ENCODE measurements at places on chromosomes 1 and 21.

DNA sequence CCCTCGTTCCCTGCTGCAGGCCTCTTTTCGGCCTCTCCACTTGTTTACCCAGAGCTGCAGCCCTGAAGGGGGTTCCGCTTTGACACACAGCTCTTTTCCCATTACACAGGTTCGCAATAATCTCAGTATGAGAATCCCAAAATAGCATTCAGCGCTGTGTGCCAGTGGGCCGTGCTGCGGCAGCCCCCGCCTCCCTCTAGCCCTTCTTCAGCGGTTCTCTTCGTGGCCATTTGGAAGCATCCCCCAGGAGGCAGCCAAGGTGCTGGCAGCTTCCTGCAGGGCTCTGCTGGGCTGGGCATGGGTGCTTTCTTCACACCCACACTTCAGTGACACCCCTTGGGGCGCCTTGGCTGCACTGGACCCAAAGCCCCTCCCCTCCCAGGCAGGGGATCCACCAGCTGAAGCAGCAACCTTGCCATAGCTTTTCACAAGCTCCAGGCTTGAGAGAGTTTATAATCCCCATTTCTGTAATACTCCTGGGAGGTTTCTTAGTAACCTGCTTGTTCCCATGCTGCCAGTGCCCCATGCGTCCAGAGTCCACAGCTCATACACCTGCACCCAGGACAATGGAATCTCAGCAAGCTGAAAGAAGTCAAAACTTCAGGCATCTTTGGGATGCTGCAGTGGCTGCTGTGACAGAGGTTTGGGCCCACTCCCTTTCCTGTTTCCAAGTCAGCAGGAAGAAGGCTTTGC, 8.1 kb downstream of the NCF2 start:
- DNase-seq: no peak

- no peak for DNase-seq
These were observed 46.0 kb downstream of the USP24 start for GRCh38 chr1:55169126-55169525.

DNA sequence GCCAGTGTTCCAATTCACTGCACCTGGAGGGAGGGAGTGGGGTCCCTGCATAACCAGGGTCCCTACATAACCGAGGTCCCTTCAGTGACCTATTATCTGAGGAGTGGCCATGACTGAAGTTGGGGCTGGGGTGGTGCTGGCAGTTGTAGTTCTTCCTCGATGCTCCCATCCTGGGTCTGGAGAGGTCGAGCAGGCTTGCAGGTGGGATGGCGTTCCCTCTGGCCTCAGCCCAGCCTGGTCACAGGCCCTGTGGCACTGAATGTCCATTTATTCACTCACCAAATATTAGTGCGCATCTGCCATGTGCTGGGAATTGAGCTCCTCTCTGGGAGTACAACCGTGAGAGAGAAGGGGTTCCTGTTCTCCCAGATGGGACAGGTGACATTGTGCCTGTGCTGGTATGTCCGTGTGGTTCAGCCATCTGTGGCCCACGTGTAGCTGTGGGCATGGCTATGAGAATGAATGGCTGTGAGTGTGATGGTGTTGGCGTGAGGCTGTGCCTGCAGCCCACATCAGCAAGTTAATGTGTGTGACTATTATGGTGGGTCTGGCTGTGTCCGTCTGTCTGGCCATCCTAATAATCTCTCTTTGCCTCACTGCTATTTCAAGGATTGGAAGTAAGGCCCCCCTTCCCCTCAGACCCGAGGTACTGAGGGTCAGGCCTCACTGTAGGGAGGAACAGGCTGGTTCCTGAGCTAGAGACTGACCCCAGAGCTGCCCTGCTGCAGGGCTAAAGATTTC, 3.9 kb upstream of the SLC6A9 start:
- DNase-seq: no peak

DNA sequence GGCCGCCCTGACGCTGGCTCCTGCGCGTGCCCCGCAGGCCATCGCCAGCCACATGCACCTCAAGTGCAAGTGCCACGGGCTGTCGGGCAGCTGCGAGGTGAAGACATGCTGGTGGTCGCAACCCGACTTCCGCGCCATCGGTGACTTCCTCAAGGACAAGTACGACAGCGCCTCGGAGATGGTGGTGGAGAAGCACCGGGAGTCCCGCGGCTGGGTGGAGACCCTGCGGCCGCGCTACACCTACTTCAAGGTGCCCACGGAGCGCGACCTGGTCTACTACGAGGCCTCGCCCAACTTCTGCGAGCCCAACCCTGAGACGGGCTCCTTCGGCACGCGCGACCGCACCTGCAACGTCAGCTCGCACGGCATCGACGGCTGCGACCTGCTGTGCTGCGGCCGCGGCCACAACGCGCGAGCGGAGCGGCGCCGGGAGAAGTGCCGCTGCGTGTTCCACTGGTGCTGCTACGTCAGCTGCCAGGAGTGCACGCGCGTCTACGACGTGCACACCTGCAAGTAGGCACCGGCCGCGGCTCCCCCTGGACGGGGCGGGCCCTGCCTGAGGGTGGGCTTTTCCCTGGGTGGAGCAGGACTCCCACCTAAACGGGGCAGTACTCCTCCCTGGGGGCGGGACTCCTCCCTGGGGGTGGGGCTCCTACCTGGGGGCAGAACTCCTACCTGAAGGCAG, 23.4 kb upstream of the ARF1 start:
- no peak for DNase-seq

DNA sequence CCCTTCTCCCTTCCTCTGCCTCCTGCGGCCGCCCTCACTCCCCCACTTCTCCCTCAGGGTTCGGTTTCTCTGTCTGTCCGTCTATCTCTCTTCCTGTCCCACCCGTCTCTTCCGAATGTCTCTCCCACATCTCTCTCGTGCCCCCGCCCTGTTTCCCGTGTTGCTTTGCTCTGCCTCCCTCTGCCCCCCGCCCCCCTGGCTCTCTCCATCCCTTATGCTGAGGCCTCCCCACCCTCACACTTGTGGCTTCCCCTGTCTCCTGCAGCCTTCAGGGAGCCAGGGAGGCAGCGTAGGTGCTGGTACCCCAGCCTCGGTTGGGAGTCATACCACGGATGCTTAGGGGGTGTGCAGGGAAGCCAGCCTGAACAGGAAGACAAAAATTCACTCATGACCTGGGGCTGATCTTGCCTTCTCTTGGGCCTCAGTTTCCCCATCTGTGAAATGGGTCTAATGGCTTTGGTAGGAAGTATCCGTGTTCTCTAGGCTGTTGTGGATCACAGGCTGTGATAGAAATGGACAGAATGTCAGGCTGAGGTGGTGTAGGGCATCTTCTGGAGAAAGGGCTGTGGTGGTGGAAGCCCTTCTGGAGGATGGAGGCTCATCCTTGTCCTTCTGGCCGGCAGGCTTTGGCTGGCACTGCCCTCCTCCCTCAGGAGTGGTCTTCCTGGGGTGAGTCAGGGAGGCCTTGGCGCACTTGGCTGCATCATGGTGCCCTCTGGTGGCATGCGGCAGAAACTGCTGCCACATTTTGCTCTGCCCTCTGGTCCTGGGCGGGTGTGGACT, 55.5 kb downstream of the FOXO6 start:
- DNase-seq: peak; percentile 30

DNA sequence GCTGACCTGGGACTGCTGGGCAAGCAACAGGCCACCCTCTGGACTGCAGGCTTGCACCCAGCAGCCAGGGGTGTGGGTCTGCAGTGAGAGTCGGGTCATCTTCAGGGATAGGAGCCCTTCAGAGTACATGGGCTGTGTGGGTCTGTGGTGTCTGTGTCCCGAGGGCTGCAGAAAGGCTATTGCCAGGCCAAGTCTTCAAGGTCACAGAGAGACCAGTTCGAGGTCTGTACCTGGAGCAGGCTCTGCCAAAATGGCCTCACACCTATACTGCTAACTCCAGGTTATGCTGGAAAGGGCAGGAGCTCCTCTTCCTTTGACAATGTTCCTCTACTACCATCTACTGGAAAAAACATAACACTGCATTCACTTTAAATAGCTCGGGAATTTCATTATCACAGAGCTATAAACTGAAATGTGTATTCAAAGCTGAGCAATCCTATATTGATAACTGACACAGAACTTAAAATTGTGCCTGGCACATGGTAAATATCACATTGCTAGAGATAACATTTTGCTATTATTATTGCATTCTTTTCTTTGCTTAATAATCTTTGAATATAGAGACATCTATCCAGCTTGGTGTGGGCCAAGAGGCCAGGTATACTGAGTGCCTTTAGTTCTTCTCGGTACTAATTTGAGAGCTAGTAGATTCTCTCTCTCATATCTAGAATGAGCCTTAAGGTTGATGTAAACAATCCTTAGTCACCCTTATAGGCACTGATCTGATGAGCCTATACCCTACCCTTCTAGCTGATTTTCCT, 6.9 kb upstream of the DNAH14 start:
- no peak for DNase-seq

GRCh38 chr21:15221799-15222386, 157.1 kb upstream of the NRIP1 start:
- no peak for DNase-seq

DNA sequence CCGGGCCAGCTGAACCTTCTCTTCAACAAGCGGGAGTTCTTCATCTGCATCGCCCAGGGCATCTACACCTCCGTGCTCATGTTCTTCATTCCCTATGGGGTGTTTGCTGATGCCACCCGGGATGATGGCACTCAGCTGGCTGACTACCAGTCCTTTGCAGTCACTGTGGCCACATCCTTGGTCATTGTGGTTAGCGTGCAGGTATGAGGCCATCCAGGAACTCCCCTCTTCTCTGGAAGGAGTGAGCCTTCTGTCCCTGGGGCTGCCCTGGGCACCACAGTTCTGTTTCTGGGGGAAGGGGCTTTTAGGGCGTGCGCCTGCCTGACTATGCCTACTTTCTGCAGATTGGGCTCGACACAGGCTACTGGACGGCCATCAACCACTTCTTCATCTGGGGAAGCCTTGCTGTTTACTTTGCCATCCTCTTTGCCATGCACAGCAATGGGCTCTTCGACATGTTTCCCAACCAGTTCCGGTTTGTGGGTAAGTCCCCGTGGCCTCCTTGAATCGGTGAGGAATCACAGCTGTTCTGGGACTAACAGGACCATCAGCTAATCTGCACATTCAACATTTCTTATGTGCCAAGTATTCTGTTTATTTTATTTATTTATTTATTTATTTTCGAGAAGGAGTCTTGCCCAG, 21.1 kb downstream of the ATP8B2 start:
- no peak for DNase-seq

GRCh38 chr1:235943581-235944114, 76.9 kb upstream of the LYST start:
- DNase-seq: no peak

- DNase-seq: no peak
These were observed 19.7 kb upstream of the RAB4A start for GRCh38 chr1:229251185-229251584.

DNA sequence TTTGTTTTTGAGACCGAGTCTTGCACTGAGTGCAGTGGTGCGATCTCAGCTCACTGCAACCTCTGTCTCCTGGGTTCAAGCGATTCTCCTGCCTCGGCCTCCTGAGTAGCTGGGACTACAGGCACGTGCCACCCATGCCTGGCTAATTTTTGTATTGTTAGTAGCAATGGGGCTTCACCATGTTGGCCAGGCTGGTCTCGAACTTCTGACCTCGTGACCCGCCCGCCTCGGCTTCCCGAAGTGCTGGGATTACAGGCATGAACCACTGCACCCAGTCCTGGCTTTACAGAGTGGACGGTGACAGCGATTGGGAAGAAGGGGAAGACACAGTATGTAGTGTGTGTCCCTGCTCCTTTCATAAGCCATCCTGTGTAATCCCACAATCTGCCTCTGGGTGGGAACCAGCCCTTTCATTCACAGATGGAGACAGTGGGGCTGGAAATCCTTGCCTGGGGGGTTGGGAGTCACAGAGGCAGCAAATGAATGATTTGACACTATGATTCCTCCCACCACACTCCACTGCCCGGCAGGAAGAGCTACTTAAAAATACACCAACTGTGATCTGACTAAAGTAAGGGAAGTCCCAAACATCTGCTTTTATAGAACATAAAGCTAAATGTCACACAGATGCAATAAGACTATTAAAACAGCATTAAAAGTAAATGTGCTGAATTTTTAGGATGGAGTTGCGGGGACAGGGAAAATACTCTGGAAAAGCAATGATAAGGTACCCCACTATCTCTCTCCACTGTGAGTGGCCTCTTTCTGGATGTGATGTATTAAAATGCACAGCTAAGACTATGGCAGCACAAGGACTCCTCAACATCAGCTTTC, 4.5 kb downstream of the PARP1 start:
- DNase-seq: no peak
